ENCODE measurements at places on chromosomes 1 and 21.

DNA sequence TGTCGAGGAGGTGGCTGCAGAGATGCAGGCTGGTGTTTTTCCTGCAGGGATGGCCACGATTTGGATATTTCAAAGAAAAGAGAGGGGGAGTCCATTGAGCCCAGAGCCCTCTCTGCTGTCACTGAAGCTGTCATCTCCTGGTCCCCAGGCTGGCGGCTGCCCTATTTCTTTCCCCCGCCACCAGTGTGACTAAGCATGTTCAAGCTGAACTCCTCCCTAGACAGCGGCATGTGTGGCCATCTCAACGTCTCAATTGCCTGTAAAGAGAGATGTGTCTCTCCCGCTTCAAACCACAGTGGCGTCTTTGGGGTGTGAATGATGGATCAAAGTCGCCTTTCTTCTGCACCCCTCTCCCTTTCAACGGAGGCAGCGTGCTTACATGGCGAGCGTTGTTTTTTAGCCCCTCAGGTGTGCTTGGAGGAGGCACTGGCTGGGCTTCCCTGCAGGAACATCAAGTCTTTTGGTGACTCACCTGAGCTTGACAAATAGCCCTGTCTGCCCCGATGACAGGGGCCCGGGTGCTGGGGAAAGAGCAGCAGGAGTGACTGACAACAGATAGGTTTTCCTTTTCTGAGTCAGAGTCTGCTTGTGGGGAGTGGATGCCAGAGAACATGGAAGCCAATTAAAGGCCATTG, 346.4 kb upstream of the AJAP1 start:
- DNase-seq = no peak

GRCh38 chr1:91537281-91537986, 36.8 kb downstream of the CDC7 start:
- peak; percentile 37 for DNase-seq

DNA sequence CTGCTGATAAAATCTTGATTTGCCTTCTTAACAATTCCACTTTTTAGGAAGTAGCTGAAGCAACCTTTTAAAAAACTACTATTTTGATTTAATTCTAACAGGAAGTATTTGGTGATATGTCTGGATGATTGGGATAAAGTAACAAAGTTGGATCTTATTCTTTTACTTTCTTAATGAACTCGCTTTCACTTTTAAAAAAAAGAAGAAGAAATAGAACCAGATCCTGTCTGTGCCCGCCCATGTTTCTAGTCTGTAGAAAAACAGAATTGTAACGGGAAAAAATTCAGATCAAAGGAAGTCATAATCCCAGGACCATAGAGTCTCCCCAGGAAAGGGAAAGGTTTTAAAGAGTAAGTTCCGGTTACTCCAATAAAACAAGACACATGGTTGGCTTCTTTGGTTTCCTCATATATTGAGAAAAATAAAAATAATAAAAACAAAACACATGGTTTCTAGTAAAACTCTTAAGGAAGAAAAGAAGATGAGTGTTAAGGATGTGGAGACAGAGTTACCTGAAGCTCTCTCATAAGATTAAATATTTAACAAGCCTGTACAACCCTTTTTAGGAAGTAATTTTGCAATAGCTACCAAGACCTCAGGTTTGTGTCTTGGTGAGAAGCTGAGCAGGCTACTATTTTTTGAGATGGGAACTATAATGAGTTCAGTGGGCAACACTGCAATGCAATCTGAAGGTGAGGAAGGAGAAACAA, 4.9 kb downstream of the CD48 start:
- DNase-seq = no peak

- peak; percentile 64 for DNase-seq
These were observed at the start of gene LMOD1 for GRCh38 chr1:201946224-201946908. Gene LMOD1, minus strand, starts transcription at chr1:201946548. Its CDS starts 208 bp downstream, at chr1:201946340.

- DNase-seq = peak; percentile 55
These were observed 2.0 kb downstream of the SLC1A7 start for GRCh38 chr1:53140451-53140850.

- DNase-seq = no peak
These were observed 725.5 kb upstream of the CHRM3 start for GRCh38 chr1:238660849-238661248.

- DNase-seq = no peak
These were observed 61.1 kb upstream of the KIF1B start for GRCh38 chr1:10149231-10149630.

- DNase-seq = peak; percentile 87
These were observed 3.3 kb upstream of the FCRL6 start for GRCh38 chr1:159798893-159799292.

DNA sequence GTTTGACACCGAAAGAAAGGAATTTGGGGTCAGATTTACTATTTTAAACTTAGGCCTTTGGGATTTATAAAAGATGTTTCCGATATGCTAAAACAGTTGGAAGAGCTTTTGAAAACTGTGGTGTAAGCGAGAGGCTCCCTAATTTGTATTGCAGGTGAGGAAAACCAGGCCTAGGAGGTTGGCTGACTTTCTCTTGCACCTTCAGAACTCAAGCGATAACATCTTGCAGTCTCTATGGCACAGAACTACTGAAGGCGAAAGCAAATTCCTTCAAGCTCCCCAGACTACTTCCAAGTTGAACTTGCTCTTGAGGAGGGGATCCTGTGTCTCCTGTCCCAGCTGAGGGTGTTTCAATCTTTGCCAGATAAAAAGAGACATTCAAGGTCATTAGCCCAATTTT, 685.7 kb downstream of the ADGRL2 start:
- DNase-seq = no peak

- DNase-seq = no peak
These were observed 4.1 kb upstream of the TTLL10 start for GRCh38 chr1:1169429-1170214.

DNA sequence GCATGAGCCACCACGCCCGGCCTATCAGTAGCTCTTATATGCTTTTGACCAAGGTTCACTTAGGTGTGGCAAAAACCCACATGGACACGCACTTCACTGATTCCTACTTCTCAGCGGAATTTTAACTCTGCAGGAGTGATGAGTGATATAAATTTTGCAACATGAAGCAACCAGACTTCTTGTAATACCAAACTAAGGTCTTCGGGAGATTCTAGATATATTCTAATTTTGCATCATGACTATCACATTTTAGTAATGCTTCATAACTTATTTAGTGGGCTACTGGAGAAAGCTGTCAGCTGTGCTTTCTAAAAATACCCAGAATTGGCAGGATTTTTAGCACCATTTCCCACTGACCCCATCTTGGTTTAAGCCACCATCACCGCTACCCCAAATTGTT, 27.8 kb downstream of the RHCE start:
- no peak for DNase-seq

GRCh38 chr1:57175506-57175905, 209.7 kb upstream of the C8B start:
- no peak for DNase-seq

DNA sequence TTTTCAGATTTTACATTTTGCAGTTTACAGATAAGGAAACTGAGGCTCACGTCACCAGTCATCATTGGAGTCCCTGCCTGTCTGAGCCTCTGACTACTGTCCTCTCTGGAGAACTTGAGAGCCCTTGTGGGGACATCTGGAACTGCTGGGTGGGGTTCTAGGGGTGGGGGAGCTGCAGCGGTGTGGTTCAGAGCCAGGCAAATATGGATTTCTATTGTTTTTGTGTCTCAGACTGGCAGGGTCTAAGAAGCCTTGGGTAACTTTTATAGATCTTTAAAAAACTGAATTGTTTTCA, 46.9 kb downstream of the IER5 start:
- DNase-seq = peak; percentile 39

- no peak for DNase-seq
These were observed 34.2 kb upstream of the TMEM125 start for GRCh38 chr1:43235451-43236121.

DNA sequence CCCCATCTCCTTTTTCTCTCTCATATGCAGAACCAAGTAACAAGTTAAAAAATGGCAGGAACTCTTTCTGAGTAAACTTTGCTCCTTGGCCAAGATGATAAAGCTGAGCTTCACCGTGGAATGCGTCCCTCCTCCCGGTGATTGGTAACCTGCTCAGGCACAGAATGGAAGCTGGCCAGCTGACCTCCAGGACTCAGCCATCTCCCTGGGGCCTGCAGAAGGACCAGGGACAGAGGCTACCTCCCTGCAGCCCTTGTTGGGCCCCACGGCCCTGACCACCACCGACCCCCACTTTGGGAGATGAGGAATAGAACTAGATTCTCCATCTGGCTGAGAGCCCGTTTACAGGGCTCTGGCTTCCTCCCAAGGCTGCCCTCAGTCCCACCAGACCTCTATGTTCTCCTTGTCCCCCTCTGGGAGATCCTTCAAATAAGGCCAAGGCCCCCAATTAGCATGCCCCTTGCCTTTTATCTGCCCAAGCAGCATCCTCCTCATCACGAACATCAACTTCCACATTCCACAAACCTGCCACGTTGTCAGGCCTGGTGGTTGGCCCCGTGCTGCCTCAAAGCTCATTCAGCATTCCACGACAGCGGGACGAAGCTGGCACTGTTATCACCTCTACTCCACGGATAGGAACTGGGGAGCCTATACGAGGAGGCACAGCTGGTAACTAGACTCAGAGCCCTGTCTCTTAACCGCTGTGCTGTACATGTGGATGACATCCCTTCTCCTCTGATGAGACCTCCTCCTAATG, 74.2 kb downstream of the CD34 start:
- DNase-seq = no peak

GRCh38 chr1:158131217-158131616, 49.5 kb upstream of the CD1D start:
- DNase-seq = no peak

DNA sequence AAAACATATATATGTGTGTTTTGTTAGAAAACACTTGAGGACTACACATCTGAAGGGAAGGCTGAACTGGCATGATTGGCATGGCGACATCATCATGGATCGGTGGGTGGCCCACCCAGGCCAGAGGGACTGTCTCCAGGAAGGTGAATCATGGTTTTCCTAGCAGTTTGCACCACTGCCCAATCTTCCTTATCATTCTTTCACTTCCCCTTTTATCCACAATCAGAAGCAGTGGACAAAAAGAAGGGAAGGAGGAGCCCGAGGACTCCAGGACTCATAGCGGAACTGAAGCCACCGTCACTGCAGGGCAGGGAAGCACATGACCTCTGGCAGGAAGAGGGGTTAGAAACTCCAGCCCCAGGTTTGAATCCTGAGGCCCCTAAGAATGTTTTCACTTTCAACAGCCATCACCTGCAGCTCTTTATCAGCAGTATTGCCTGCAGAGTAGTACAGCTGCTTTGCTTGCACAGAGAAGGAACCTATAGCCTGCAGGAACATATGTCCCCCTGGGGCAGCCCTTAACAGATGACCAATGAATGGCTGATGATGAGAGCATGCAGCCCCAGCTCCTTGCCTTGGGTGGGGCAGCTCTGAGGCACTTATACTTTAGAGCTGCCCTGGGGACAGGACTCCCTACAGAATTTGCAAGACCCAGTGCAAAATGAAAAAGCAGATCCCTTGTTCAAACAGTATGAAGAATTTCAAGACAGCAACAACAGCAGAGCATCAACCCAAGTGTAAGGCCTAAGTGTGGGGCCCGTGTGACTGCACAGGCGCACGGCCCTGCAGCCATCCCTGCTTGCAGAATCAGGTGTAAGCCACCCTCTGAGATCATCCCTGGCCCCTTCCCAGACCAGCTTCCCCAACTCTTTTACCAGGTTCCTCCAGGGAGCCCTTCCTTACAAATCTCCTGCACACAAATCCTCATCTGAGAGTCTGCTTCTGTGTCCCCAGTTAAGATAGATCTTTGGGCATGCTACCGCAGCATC, 241.8 kb upstream of the IRF2BP2 start:
- DNase-seq = peak; percentile 18

DNA sequence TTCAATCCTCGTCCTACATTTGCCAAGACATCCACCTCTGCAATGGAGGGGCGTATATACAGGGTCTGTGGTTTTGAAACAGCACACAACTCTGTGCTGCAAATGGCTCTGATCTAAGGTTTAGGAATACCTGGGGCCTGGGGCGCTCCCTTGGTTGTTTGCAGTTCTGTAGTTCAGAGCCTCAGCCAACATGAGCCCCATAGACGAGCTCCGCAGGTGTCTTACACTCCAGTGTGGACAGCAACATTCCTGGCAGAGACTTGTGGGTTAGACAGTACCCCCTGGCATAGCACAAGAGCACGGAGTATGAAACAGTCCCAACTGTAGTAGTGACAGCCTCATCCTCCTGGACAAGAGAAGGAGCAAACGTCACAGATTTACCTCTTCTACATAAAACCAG, 120.3 kb upstream of the BARHL2 start:
- DNase-seq = no peak

GRCh38 chr21:44602463-44602850, 2.1 kb downstream of the KRTAP10-7 start:
- no peak for DNase-seq

DNA sequence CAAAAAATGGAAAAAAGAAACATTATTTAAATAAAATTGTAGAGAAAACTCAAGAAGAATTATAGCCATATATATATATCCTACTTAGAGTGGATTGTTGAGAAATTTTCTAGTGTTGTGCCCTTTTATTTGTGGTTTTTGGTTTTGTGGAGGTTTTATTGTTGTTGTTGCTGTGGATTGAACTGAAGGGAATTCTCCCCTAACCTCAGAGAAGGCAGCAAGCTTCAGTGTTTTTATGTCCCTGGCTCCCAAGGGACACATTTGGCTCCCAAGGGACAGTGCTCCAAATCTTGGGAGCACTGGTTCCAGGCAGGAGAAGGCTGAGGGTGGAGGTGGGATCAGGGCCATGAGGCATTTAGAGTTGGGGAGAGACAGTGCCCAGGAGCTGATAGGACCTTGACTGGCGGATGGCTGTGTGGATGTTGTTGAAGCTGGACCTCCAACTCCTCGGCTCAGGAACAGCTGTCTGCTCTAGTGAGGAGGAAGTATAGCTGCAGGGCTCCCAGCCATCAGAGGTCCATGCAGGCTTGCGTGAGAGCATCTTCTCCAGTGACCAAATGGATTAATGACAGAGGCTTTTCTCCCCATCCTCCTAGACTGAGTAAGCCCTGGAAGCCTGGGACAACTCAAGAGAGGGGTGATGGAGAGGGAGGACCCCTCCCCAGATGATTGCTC, 100.5 kb downstream of the TEX35 start:
- no peak for DNase-seq

DNA sequence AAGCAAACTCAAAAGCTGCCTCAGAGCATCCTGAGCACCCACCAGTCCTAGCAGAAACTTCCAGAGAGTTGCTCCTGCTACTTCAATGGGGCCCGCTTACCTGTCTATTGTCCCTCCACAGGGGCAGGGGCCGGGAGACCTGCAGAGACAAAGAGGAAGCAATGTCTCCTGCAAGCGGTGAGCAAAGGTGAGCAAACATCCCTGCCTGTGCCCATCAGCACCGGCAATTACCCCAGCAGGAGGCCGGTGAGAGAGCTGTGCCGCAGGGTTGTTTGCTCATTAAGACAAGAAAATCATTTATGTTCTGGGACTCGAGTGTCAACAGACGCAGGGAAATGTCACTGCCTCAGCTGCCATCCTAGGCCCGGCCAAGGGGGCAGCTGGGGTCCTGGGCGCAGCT, 53.8 kb upstream of the TARDBP start:
- no peak for DNase-seq

All from NCI-H524 (cell line).